ENCODE measurements at places on chromosomes 4 and X.
A peak's percentile ranks its signal among the peaks of the same experiment; 100 is the strongest.

DNA sequence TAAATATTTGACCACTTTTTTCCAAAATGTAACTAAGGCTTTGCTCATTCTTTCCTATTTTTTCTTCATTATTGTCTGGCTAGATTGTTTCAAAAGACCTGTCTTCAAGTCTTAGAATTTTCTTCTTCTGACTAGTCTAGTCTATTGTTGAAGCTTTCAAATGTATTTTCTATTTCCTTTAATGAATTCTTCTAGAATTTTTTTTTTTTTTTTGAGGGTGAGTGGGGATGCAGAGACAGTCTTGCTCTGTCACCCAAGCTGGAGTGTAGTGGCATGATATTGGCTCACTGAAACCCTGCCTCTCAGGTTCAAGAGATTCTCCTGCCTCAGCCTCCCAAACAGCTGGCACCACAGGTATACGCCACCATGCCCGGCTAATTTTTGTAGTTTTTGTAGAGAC lies 141.4 kb downstream of the TET2 start:
- no peak for DNase-seq

DNA sequence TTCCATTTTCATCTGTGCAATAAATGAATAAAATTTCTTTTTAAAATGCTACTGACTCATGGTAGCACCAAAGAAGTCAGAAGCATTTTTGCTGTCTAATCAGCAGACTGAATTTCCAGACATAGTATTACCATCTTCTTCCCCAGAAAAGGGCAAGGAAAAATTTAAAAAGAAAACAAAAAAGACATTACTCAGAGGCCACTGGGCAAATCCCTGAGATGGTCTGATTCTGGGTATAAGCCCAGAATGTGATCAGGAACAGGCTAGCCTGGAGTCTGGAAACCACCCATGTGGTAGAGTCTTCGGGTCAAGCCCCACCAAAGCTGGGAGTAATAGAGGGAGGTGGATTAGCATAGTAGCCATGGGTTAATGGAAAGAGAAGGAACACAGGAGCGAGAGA lies 342.8 kb downstream of the FBXW7 start:
- no peak for DNase-seq

GRCh38 chr4:25032126-25032525 lies 1.4 kb upstream of the LGI2 start:
- no peak for DNase-seq

DNA sequence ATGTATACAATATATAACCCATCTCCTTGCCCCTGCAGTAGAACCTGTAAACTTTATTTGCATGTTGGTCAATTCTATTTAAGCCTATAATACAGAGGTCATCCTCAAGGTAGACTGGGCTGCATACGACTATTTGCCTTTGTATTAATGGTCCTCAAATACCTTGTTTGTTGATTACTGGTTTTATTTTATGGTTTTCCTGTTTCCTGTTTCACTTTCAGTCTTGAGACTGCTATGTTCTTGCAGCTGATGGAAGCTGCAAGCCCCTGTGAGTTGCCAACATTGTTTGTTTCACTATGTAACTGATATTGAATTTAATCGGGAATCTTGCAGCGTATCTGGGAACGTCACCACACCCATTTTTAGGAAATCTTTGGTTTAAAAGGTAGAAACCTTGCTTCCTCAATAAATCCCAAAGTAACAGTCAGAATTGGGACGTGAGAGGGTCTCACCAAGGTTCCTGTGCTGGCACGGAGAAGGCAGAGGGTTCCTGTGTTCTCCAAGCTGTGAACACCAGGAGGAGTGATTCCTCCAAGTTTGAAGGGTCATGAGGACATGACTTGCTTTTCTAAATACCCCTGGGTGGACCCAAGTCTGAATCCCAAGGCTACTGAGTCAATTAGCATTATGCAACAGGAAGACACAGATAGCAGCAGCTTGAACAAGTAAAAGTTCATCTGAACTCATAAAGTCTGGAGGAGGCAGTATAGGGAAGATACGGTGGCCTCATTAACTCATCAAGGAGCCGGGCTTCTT lies 110.6 kb upstream of the PNPLA4 start:
- DNase-seq: no peak

- no peak for DNase-seq
Observed at GRCh38 chrX:120236687-120237479, 13.7 kb upstream of the ZBTB33 start.

DNA sequence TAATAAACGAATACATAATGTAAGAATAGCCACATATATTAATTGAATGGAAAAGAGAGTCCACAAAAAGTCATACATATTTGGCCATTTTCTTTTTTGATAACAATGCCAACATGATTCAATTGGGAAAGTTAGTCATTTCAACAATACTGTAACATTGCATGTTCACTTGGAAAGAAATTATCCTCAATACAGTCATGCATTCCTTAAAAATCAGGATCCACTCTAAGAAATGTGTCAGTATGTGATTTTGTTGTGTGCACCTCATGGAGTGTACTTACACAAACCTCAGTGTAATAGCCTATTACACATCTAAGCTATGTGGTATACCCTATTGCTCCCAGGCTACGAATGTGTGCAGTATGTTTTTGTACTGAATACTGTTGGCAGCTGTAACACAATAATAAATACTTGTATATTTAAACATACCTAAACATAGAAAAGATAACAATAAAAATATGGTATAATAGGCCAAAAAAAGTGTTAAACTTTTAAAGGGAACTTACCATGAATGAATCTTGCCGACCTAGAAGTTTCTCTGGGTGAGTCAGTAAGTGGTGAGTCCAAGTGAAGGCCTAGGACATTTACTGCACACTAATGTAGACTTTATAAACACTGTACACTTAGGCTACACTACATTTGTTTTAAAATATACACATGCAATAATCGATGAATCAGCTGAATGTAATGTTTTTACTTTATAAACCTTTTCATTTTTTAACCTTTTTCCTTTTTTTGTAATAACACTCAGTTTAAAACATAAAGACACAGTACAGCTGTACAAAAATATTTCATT lies 806.8 kb downstream of the PCDH18 start:
- DNase-seq: no peak

DNA sequence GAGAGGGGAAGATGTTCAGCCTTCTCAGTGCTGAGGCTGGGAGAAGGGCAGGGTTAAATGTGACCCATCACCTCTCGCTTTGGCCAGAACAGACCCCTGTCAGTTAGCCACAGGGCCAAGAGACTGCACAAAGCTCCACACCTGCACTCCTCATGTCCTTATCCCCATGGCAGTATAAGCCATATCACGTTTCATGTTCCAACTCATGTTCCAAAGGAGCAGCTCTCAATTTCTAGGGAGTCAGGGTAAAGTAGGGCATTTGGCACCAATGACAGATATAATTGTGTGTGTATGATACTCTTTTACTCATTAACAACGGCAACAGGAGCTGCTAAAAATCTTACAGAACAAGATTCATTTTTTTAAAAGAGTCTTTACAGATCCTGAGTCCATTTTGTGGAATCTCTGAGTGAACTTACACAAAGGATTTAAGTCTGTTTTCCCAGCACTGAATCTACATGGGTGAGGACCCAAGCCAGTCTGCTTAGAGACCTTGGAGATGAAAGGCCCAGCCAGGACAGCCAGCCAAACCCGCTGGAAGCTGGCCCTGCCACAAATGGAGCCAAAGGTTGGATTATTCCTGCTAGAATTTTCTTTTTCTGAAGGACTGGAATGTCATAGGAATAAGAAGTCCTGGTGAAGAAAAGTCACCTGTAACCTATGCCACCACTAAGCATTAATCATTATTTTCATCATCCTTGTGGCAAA lies 129.1 kb upstream of the SMAD1 start:
- DNase-seq: no peak

GRCh38 chr4:70182517-70183167 lies 12.9 kb upstream of the ODAM start:
- no peak for DNase-seq

DNA sequence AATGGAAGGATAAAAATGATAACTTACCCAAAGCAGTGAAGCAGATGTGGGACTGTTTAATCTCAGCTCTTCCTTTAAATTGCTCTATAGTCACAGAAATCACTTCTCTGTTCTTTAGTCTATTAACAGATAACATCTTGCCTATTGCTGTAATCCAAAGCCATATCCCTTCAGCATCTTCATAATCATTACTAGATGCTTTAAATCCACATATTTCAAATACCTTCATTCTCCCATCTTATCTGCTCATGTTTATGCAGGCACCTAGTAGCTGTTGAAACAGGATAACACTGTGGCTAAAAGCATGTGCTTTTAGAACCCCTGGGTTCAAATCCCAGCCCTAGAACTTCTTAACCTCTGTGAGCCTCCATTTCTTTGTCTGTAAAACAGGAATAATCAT lies 209.9 kb downstream of the RELL1 start:
- no peak for DNase-seq

- no peak for DNase-seq
Observed at GRCh38 chr4:80486603-80487002, 151.1 kb downstream of the CFAP299 start.

- peak; percentile 23 for DNase-seq
Observed at GRCh38 chrX:54807524-54808108, at the start of gene MAGED2. MAGED2 (plus strand) TSS chrX:54807745; CDS start chrX:54809332, 1,587 bp downstream.

DNA sequence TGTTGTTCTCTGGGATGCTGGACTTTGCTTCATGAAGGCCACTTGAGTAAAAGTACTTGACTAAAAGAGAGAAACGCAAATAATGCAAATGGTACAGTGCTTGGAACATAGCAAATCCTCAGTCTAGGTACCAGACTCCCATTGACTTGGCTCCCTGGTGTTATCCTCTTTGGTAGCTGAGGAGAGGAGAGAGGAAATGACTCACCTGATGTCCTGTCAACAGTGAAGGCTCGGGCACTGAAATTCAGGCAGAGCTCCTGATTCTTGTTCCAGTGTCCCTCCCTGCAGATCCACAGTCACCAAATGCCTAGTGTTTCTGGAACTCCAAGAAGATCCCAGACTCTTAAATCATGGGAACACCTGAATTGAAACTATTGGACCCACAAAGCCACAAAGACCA lies 22.5 kb upstream of the TCEAL4 start:
- DNase-seq: no peak

GRCh38 chr4:76407440-76408119 lies 13.4 kb downstream of the CCDC158 start:
- no peak for DNase-seq

GRCh38 chr4:55184600-55185523 lies 59.5 kb upstream of the KDR start:
- no peak for DNase-seq

- no peak for DNase-seq
Observed at GRCh38 chrX:119760026-119760877, 1.9 kb downstream of the SOWAHD start.

DNA sequence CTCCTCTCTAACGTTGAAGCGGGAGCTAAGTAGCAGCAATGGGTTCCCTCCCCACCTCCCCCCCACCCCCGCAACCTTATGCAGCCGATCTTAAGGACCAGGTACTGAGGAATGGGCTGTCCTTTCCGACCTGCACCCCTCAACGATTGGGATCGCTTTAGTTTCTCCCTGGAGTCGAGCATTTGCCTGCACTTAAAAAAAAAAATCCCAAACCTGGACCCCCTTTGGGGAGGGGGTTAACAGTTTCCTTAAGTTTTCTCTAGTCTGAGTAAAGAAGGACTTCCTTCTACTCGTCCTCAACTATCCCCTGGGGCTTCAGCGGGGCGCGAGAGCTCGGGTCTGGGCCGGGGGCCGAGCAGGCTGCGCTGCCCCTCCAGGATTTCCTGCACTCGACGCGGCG lies 25.7 kb upstream of the BCORL1 start:
- no peak for DNase-seq

- DNase-seq: no peak
Observed at GRCh38 chr4:94160774-94161173, 46.9 kb upstream of the SMARCAD1 start.

GRCh38 chrX:101450961-101451360 lies 34.3 kb upstream of the ARMCX4 start:
- DNase-seq: no peak

DNA sequence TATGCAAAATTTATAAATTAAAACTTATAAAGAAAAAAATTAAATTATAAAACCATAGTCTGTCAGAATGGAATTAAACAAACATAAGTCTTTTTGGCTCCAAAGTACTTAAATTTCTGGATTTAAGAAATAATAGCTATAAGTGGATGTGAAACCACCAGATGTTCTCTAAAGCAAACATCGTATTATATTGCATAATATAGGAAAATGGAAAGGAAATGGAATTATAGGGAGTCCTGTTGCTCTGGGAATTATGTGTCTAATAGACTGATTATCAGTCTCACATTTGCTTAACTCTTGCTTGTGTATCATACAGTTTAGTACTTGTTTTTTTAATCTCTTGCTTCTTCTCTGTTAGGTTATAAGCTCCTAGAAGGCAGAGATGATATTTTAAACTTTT lies 819.2 kb downstream of the RAPGEF2 start:
- DNase-seq: no peak

DNA sequence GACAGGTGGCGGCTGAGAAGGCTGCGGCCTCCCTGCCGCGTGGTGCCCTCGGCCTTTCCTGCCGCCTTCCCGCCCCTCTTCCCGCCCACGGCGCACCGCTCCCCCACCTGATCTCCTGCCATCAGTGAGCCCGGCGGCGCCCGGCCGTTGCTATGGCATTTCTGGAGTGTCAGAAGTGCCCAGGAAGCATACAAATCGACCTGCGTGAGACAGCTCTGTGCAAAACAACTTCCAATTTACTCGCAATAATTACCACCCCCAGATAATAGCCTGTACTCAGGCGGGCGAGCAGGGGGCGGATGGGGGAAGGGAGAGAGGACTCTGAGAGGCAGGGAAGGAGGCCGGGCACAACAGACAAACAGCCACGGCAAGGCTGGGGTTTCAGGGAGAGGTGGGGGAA lies 16.6 kb upstream of the ERCC6L start:
- peak; percentile 44 for DNase-seq

DNA sequence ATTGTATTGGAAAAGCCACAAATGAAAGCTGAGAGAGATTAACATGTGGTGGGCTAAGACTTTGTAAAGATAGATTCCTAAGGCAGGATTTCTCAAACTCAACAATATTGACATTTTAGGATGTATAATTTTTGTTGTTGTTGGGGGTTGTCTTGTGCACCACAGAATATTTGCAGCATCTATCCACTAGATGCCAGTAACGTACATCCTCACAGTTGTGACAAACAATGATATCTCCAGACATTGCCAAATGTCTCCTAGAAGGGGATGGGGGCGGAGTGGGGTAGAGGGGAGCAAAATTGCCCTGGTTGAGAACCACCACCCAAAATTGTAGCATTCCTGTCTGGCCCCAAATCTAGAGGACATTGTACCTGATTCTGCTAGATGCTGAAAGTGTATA lies 14.7 kb upstream of the CBR4 start:
- no peak for DNase-seq

Measured in NCI-H774 (cell line).